ENCODE measurements at places on chromosomes 4 and X.

- no peak for DNase-seq
Measured at GRCh38 chr4:80208610-80209339, 11.5 kb downstream of the PRDM8 start.

DNA sequence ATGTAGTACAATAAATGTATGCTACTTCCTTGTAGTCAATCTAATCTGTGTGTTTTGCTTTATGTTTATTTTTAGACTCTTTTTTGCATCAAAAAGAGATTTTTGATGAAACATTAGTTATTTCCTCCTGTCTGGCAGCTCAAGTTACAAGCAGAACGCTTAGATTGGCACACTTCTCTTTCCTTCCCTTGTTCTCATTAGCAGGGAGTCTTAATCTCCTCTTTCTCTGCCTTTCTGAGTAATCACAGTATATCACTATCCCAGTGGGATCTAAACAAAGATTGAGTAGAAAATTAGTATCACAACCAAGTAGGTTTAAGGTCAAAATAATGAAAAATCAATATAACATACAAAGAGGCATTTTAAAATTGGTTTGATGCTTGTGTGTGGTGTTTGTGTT, 1192.6 kb downstream of the C4orf33 start:
- DNase-seq: no peak

GRCh38 chr4:31053451-31053850, 333.3 kb downstream of the PCDH7 start:
- DNase-seq: no peak

DNA sequence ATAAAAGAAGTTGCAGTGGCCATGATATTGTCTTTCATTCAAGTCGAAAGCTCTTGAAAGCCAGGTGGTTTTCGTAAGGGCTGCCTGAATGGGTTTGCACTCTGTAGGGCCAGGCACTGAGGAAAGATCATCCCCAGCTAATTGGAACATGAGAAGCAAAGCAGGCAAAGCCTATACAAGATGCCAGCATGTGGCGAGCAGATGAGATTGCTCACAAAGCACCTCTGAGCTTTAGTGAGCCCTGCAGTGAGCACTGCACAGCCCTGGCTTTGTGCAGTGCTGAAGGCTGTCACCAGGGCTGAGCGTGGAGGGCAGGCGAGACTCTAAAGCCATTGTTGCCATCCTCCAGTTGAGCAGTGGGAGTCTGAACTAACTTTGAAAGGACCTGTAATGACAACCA, 53.8 kb downstream of the HADH start:
- no peak for DNase-seq

- DNase-seq: no peak
Measured at GRCh38 chrX:108347800-108348199, 90.4 kb downstream of the COL4A6 start.

DNA sequence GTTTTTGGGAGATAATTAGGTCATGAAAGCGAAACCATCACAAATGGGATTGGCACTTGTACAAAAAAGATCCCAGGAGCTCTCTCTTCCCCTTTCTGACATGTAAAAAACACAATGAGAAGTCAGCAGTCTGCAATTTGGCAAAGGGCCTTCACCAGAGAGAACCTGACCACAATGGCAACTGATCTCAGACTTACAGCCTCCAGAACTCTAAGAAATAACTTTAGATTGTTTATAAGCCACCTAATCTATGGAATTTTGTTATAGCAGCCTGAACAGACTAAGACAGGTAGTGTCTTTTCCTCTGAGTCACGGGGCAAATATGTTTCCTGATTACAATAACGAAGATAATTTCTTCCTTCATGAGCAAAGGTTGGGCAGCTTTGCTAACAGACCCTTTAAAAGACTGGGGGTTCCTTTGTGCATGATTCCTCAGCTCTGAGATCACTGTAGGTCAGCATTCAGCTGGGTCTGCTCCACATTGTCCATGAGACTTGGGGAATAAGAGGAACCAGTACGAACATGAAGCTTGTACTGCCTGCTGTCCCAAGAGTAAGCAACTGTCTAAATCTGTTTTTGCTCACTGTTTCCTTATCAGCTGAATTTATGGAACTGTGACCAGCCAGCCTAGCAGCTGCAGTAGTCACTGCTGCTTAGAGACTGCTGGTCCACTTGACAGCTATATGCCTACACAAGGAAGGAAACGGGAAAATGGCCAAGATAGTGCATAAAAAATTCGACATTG, 191.6 kb downstream of the ANAPC10 start:
- no peak for DNase-seq
